ENCODE measurements at places on chromosomes 11 and 22.

DNA sequence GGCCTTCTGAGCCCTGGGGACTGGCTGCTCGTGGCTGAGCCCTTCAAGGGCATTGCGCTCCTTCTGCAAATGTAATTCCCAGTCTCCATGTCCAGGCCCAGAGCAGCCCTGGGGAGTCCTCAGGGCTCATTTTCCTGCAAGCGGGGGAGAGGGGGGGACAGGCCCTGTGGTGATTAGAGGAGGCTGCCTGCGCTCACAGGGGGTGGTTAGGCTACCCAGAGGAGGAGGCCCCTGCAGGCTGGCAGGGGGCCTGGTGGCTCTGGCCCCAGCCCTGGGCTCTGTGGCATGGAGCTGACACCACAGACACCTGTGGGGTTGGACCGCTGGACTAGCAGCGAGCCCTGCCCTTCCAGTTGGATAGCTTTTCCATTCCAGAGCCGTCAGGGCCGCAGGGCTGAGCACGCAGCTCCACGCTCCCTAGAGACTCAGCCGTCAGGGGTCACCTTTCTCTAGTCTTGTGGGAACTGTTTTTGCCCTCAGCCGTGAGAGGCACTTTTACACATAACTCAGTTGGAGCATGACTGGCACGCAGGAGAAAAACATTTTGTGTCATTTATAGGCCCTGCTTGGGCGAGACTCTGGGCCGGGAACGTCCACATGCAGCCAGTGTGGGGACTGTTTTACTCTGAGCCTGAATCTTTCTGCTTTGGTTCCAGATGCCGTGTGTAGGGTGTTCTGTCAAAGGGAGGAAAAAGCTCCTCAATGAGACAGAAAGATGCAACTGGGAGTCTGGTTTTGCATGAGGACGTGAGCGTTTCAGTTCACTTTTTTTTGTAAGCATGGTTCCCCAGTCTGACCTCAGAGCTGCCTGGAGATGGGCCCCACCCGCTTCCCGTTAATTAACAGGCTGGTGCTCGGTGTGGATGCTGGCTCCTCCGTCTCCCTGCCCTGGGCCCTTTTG, 58.1 kb downstream of the LRP5 start:
- peak; percentile 76 for DNase-seq

GRCh38 chr11:69288883-69289242, 5.1 kb upstream of the MYEOV start:
- no peak for DNase-seq

GRCh38 chr11:18704698-18705097, 6.1 kb downstream of the TMEM86A start:
- DNase-seq, result no peak

GRCh38 chr11:33449798-33450197, 192.6 kb downstream of the HIPK3 start:
- peak; percentile 70 for DNase-seq

GRCh38 chr11:124674168-124674517, 439 bp downstream of the SPA17 start:
- DNase-seq, result no peak

DNA sequence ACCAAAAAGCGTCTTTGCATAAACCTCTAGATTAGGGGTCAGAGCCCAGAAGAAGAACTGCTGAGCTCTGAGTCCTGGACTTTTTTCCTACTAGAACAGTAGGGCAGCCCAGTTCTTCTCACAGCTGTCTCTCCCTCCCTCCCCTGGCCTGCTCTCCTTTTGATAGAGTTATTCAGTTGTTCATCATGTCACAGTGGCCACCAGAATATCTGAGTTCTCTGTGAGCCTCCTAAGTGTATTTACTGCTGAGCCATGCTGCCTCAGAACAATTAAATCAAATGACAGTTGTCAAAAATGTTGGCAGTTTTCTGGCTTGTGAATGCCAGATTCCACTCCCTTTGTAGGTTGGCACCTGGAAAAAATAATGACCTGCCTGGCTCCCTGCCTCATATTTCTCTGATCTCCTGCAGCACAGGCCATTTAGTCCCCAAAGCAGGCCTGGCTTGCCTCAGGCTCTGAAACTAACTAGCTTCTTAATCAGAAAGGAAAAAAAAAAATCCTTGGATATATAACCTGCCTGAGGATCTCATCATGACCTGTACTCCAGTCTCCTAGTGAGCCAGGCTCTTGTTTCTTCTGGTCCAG, 377.4 kb upstream of the LARGE1 start:
- DNase-seq, result no peak

GRCh38 chr22:28835630-28836189, 35.3 kb upstream of the XBP1 start:
- DNase-seq, result no peak

- DNase-seq, result no peak
Measured at GRCh38 chr11:104124979-104125378, 39.0 kb downstream of the PDGFD start.

DNA sequence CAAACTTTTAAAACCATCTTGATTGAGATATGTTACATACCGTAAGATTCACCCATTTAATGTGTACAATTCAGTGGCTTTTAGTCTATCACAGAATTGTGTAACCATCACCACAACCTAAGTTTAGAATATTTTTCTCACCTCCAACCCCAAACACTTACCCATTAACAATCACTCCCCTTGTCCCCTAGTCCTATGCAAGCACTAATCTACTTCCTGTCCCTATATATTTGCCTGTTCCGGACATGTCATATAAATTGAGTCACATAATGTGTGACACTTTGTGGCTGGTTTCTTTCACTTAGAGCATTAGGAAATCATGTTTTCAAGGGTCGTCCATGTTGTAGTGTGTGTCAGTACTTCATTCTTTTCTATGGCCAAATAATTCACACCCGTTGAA, 38.8 kb downstream of the RASSF10 start:
- no peak for DNase-seq

- no peak for DNase-seq
Measured at GRCh38 chr11:123040111-123040432, 21.9 kb downstream of the HSPA8 start.

GRCh38 chr22:40175611-40176244, 2.0 kb upstream of the TNRC6B start:
- DNase-seq, result no peak

- peak; percentile 25 for DNase-seq
Measured at GRCh38 chr11:37710031-37710430, 1112.0 kb upstream of the RAG2 start.

DNA sequence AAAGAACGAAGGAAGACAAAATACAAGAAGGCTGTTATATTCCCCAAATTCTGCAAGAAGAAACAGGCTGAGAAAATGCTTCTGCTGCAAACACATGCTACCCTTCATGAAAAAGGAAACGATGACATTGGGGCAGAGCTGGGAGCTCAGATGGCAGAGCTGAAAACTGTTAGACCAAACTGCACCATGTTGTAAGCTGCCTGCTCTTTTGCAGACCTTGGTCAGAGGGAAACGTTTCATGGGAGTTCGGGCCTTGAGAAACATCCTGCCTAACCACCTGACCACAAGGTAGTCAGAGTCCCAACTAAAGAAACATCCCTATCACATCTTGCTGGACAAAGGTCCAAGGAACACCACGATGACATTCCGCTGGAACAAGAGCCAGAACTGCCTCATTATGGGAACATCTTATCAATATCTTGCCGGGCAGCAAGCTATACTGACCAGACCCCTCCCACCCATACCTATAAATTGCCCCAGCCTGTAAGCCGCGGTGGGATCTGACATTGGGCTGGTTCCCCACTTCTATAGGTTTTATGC, 110.7 kb upstream of the CTSC start:
- no peak for DNase-seq

GRCh38 chr22:19880786-19881569, 26.3 kb upstream of the GNB1L start:
- peak; percentile 99 for DNase-seq

GRCh38 chr11:116579857-116580727, 192.7 kb downstream of the BUD13 start:
- DNase-seq, result no peak

DNA sequence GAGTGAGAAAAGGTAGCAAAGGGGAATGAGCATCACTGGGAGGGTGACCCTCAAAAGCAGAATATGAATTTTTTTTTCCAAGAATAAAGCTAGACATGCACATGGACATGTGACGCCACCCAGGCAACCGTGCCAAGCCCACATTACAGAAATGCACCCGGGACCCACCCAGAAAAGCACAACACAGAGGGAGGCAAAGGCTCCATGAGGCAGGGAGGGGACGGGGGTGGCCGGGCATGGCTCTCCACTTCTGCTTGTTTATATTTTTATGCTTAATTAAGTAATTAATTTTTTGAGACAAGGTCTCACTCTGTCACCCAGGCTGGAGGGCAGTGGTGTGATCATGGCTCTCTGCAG, 1524.3 kb downstream of the BRD1 start:
- DNase-seq, result no peak

DNA sequence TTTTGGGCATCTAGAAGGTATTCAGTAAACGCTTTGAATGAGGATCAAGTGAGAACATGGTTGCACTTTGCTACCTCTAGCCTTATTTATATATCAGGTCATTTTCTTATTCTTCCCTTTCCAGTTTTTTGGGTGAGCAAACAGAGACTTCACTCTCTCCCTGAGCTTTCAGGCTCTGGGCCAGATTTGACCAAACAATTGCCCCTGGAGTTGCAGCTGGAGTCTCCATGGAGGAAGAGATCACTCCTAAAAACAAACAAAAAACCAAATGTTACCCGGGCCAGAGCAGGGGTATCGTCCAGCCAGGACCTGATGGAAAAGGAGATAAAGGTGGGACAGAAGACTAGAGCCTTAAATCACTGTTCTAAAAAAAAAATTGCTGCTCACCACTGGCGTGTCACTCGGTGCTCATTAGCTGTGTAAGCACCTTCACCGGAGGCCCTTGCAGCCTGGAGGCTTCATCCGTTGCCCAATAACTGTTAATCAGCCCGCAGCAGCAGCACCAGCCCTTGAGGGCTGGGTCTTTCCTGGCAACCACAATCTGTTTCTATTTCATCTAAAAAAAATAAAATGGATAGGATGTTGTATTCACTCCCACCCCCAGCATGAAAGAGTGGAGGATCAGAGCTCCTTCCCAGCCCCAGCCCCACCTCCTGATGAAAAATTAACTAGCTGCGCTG, 125.0 kb downstream of the PKNOX2 start:
- DNase-seq, result no peak

DNA sequence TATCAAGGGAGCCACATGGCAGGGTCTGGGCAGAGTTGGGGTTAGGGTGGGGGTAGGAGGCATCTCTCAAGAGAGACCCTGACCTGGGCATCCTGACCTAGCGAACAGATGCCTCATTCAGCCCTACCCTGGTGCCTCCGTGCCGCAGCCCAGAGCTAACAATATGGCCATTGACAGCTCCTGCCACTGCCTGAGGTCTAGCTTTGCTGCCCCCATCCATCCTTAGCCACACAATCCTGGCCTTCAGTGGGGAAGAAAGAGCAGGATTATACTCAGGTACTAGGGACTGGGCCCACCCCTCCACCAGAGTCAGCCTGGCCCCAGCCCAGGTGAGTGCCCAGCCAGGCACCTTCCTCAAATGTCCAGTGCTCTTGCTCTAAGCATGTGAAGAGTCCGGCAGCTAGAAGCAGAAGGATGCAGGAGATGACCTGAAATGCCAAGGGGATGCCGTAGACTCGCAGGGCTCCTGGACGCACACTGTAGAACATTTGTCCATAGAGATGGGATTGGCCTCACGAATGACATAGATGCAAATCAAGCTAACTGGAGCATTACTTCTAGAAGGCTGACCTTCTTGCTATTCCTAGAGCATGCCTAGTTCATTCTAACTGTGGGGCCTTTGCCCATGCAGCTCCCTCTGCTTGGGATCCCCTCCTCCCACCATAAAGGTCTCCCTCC, 13.3 kb upstream of the SERPINH1 start:
- DNase-seq, result no peak

- peak; percentile 76 for DNase-seq
Measured at GRCh38 chr22:49936018-49936972, 17.9 kb downstream of the CRELD2 start.

GRCh38 chr11:124799348-124800225, 619 bp downstream of the MSANTD2 start:
- DNase-seq, result peak; percentile 26

DNA sequence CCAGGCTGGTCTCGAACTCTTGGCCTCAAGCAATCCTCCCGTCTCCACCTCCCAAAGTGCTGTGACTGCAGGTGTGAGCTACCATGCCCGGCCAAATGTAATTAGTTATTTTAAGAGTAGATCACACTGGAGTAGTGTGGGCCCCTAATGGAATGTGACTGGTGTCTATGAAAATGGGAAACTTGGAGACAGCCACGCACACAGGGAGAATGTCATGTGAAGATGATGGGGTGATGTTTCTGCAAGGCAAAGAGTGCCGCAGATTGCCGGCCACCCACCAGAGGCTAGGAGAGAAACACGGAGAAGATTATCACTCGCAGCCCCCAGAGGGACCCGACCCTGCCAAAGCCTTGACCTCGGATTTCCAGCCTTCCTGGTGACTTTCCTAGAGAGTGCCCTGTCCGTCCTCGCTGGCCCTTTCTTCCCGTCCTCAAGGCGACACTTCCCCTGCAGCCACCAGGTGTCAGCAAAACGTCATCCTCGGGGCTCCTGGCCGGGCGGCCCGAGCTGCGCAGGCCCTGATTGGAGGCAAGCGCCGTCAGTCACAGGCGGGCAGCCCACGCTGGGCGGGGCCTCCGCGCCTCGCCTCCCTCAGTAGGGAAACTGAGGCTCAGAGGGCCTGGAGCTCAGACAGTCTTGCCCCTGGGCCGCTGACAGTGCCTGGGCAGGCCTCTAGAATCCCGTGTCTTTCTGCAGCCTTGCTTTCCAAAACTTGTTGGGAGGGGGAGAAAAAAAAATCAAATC, 16.3 kb downstream of the CRYBB2 start:
- peak; percentile 71 for DNase-seq

DNA sequence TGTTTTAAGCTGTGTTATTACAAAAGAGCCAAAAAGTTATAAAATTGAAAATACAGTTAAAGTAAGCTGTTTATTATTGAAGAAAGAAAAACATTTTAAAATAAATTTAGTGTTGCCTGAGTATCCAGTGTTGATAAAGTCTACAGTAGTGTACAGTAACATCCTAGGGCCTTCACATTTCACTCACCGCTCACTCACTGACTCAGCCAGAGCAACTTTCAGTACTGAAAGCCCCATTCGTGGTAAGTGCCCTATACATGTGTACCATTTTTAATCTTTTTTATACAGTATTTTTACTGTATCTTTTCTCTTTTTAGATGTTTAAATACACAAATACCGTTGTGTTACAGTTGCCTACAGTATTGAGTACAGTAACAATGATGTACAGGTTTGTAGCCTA, 35.0 kb downstream of the POLD3 start:
- DNase-seq, result no peak

All from fibroblast of skin of back (primary cell).